ENCODE measurements at places on chromosomes 2 and 18.

DNA sequence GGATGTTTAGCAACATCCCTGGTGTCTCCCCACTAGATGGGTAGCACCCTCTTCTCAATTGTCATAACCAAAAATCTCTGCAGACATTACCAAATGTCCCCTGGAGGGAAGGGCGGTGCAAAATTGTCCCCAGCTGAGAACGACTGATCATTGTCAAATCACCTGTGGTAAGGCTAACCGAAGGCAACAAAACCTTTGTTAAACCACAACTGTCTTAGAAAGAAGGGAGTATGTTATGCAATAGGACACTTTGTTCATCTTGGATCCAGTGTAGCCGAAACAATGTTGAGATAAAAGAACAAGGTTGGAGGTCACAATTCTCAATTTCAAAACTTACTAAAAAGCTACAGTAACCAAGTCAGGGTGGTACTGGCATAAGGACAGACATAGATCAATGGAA, 50.3 kb upstream of the ST3GAL5 start:
- DNase-seq: no peak

DNA sequence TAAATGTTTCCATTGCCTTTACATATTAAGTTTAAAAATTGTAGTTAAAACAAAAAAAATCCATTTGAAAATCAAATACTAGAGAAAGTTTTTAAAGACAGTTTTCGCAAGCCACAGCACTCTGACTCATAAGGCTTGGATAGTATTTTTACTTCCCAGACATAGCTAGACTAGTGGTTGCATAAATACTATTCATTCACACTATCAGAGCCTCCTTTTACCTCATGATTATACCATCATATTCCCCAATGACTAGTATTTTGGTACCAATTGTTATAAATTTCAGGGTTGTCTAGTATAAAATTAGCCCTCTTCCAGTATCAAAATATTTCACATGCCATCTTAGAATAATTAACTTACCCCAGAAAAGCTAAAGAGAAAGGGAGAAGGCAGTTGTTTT, 393.5 kb downstream of the ERBB4 start:
- DNase-seq: no peak

DNA sequence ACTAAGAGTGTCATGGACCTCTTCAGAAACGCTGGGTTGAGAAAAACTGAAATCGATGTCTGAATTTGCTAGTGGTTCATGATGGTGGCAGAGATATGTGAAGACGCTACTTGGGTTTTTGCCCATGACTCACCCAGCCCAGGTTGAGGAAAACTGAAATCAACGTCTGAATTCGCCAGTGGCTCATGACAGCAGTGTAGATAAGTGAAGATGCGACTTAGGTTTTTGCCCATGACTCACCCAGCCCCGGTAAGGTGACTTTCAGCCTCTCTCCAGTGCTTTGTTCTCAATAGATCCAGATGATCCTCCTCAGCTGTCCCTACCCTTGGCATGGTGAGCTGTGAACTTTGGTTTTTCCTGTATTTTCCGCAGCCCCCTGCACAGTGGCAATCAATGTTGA, 105.3 kb upstream of the SIX3 start:
- peak; percentile 13 for DNase-seq

GRCh38 chr2:59366288-59366687, 1125.2 kb upstream of the FANCL start:
- no peak for DNase-seq

- no peak for DNase-seq
Measured at GRCh38 chr2:26645762-26646161, 4.6 kb upstream of the CIB4 start.

DNA sequence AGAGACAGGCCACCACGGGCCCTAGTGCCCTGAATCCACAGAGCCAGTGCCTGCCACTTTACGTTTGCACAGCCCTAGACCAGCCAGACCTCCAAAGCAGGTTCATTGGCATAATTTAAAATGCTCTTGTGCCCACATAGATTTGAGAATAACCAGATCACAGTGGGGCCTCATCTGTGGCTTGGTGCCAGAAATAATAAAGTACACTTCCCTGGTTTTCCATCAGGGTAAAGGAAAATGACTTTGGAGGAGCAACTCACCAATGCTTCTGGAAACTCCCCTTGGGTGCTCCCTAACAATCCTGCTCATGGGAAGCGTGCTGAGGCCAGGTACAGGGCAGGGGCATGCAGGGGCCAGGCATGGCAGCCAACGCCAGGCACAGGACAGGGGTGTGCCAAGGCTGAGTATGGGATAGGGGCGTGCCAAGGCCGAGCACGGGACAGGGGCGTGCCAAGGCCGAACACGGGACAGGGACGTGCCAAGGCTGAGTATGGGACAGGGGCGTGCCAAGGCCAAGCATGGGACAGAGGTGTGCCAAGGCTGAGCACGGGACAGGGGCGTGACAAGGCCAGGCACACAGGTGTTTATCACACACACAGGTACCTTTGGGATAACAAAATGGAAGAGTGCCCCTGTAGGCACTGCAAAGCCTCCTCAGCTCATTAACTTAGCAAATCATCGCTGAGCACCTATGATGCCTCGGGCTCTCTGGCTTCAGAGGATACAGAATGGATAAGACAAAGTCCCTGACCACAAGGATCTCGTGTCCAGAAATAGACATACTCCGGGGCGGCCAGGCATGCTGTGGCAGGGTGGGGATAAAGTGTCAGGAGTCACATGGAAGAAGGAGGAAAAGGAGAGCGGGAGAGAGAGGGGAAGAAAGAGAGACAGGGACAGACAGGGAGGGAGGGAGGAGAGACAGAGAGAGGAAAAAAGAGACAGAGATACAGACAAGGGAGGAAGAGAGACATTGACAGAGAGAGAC, 334.7 kb downstream of the EIPR1 start:
- DNase-seq: no peak

- no peak for DNase-seq
Measured at GRCh38 chr2:26759845-26760244, 4.2 kb upstream of the SLC35F6 start.

- no peak for DNase-seq
Measured at GRCh38 chr2:182792441-182792840, 74.0 kb downstream of the FRZB start.

Data from activated CD4-positive, alpha-beta T cell treated with anti-CD3 and anti-CD28 coated beads, Interleukin-2, amount 10 ng/mL, durations not matched to agents 7 days and 5 days (primary cell).